Foreskin keratinocyte (primary cell): ENCODE measurements at places on chromosomes 16 and 17.

GRCh38 chr17:75635610-75636202 is 2.5 kb downstream of the SMIM5 start:
- no peak for DNase-seq

DNA sequence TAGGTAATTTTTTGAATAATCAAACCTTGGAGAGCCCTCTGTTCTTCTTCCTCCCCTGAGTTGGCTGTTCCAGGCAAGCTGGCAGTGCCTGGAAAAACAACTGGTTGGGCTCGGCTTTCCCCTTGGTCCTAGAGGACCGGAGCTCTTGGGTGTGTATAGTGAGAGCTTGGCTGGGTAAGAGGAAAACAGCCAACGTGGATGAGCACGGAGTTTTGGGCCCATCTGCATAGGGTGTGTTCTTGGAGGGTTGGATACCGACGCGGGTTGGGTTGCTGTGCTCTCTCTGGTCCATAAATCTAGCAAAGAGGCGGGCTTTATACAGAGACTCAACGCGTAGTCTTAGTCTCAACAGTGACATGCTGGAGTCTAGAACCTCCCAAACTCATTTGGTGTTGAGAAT is 23.2 kb downstream of the ITGB3 start:
- DNase-seq, result peak; percentile 84

DNA sequence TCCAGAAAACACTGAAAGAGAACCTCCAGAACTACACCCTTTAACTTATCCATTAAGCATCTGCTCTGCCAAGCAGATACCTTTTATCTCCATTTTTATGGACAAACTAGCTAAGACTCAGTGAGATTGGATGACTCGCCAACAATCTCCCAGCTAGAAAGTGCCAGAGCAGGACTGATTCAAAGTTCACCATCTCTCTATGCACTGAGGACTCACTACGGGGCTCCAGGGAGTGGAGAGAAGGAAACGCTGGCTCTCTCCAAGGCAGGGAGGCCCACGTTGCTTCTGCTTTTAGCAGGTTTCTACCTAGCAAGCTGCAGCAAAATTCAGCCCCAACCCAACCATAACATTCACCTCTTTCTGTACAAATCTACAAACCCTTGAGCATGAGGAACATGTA is 52.8 kb upstream of the ARHGAP44 start:
- no peak for DNase-seq

DNA sequence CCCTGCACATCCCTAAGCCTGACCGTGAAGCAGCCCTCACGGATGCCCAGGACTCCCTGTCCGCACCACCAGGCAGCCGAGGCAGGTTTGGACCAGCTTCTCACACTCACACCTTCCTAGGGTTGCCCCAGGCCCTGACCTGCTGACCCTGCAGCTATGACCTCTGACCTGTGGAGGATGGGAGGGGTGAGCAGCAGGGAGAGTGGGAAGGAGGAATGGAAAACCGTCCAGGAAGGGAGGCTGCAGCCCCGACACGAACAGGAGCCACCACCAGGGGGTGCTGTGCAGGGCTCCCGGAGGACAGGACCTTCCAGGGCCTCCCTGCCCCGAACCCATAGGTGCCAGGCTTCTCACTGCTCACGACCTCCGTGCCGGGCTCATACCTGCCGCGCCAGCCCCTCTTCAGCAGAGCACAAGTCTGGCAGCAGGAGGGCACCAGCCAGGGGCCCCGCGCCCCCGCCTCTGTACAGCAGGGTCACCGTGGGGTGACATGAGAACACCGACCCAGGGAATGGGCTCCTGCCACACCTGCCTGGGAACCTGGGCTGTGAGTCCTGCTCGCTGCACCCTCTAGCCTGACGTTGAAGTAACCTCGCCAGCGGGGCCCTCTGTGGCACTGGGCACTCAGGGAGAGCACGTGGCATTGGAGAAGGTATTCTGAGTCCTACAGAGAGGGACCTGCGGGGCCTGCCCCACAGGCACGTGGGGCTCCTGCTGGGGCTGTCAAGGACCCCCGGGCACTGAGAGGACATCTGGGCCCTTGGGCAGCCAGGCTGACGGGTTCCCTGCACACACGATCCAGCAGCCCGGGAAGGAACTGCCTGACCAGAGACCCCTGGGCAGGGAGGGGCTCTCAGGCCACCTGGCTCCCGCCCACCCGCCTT is 37.6 kb downstream of the CTU2 start:
- DNase-seq, result no peak

GRCh38 chr17:40696651-40697072 is 6.9 kb downstream of the KRT24 start:
- no peak for DNase-seq
